ENCODE measurements at places on chromosomes 5 and 9. TPM values are rescaled to one million over a fixed set of nuclear protein-coding genes. Genes with fewer than 3 reads are reported as not detected.

GRCh38 chr9:122386311-122386872, 15.6 kb downstream of the PTGS1 start:
- no peak for DNase-seq

- no peak for DNase-seq
Measured at GRCh38 chr5:26482076-26482809, 556.1 kb downstream of the CDH9 start.

GRCh38 chr9:137461663-137462395, 2.7 kb upstream of the NSMF start:
- DNase-seq, result peak; percentile 45

The PTPN3 gene
- 3.6 TPM for total RNA-seq

The FOXD4L6 gene
- total RNA-seq, result under 0.01 TPM

The ADAMTS16 gene
- total RNA-seq, result not detected

All from dermis blood vessel endothelial cell (primary cell).